ENCODE measurements at places on chromosomes 1 and 21. TPM values are rescaled to one million over a fixed set of nuclear protein-coding genes. Genes with fewer than 3 reads are reported as not detected.

The SPATA45 gene
- total RNA-seq = not detected

The C1orf232 gene
- not detected for total RNA-seq

The SLC26A9 gene
- 0.37 TPM for total RNA-seq

The CELA3A gene
- not detected for total RNA-seq

The SPRR1B gene
- total RNA-seq = not detected

The AKNAD1 gene
- not detected for total RNA-seq

The GNG4 gene
- total RNA-seq = 0.93 TPM

The RASAL2 gene
- 17.5 TPM for total RNA-seq

The ANGPTL3 gene
- total RNA-seq = not detected

- peak; percentile 80 for DNase-seq
These were observed at the start of gene ADAMTS1 for GRCh38 chr21:26845066-26845758. Gene ADAMTS1 (minus strand): TSS chr21:26845409. CDS start chr21:26844954, 455 bp downstream.

DNA sequence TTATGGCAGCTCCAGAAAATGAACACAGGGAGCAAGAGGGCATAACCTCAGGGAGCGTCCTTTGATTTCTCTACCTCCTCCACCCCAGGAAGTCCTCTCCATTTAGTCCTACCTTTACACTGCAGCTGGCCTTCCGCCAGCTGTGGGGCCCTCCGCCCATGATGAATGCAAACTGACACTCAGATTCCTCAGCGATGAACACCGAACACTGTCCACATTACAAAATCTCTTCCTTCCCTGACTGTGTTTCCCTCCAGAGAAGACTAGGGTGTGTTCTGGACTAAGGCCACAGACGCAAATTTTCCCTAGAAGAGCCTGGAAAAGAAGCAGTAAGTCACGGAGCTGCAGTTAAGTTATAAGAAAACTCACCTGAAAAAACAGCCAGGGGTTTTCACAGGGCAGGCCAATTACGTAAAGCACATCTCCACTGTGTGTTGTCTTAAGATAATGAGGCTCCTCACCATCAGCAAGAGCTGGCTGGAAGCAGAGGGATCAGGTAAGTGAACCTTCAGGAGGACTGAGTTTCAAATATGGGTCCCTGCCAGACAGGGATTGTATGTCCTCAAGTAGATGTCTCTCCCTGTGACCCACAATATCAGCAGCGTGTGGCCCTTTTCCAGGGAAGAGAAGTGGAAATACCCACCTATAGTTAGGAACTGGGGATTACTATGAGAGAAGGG lies 46.3 kb upstream of the ATP1B1 start:
- no peak for DNase-seq

- no peak for DNase-seq
These were observed 24.0 kb downstream of the PAX7 start for GRCh38 chr1:18654599-18654998.

GRCh38 chr1:48076017-48076416 lies 78.8 kb upstream of the TRABD2B start:
- no peak for DNase-seq

GRCh38 chr1:33322109-33322508 lies 1.2 kb upstream of the A3GALT2 start:
- DNase-seq = no peak

DNA sequence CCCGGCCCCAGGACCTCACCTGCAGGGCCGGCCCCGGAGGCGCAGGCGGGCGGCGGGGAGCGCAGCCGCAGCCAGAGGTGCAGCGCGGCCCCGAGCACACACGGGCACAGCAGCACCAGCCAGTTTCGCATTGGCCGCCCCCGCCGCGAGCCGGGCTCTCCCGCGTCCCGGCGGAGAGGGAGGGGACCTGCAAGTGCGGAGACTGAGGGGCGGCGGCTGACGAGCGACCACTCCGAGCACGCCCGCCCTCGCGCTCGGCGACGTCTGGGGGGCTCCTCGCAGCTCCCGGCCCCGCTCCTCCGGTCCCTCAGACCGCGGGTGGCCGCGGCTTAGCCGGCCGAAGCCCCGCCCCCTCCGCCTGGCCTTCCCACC lies at the start of gene B3GALNT2:
Gene B3GALNT2 (minus strand): TSS at position 331 of the 372 bp plus-strand sequence. CDS start 200 bp downstream, at position 131.
- no peak for DNase-seq

DNA sequence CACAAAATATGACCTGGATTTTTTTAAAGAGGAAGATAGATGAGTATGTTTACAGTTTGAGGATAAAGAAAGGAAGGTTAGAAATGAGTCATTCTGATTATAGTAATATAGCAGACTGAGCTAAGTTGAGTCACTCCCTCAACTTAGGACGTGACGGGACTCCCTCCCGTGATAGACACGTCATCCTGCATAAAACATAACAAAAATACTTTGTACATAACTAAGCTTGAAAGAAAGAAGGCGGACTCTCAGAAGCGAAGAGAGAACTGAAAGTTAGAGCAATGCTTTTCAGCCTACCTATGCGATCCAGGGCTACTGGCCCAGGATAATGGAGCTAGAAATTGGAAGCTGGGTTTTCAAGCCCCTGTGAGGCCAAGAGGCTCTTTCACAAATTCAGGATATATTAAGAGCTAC lies 53.0 kb upstream of the DESI2 start:
- DNase-seq = no peak

GRCh38 chr1:86563849-86564248 lies 17.0 kb downstream of the CLCA4 start:
- DNase-seq = no peak

DNA sequence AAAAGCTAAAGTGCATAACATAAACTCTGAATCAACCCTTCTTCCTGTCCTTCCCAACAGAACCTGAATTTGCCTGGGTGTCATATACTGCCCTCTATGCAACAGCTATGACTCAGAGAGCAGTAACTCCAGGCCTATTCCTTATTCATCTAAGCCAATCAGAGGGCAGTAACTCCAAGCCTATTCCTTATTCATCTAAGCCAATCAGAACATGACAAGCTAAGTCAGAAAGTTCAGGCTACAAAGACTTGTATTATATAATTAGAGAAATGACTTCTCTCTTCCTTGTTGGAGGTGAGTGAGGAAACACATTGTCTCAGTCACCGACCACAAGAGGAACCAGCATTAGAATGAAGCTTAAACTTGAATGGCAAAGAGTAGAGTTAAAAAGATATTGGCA lies 26.2 kb upstream of the TADA1 start:
- DNase-seq = no peak

GRCh38 chr1:43622901-43623780 lies 26.8 kb upstream of the KDM4A start:
- no peak for DNase-seq

- DNase-seq = peak; percentile 50
These were observed 31.2 kb downstream of the CDCP2 start for GRCh38 chr1:54121482-54122134.

DNA sequence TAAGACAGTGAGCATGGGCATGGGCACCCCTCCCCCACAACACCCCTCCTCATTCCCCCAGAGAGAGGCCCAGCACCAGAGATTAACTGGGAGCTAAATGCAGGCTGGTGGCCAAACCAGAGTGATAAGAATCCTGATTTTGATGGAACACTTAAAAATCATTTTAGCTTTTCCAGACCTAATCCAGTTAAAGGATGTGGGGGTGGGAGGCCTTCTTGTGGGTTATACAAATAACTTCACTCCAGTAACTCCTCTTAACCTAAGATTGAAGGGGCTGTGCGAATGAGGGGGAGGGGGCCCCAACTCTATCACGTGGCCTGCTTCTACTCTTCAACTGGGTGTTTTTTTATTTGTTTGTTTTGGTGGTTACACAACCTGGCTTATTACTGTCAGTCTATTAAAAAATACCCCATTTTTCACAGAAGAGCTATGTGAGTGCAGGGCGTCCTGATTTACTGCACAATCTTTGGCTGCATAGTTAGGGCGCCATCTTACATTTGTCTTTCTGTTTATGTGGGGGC lies 398.1 kb upstream of the LYPLAL1 start:
- no peak for DNase-seq

GRCh38 chr1:221753828-221754188 lies 11.9 kb upstream of the DUSP10 start:
- DNase-seq = no peak

Data from omental fat pad (tissue), 4 donors.